ENCODE measurements at places on chromosomes 5 and 9.

- no peak for DNase-seq
Measured at GRCh38 chr5:58275516-58275915, 184.4 kb downstream of the PLK2 start.

DNA sequence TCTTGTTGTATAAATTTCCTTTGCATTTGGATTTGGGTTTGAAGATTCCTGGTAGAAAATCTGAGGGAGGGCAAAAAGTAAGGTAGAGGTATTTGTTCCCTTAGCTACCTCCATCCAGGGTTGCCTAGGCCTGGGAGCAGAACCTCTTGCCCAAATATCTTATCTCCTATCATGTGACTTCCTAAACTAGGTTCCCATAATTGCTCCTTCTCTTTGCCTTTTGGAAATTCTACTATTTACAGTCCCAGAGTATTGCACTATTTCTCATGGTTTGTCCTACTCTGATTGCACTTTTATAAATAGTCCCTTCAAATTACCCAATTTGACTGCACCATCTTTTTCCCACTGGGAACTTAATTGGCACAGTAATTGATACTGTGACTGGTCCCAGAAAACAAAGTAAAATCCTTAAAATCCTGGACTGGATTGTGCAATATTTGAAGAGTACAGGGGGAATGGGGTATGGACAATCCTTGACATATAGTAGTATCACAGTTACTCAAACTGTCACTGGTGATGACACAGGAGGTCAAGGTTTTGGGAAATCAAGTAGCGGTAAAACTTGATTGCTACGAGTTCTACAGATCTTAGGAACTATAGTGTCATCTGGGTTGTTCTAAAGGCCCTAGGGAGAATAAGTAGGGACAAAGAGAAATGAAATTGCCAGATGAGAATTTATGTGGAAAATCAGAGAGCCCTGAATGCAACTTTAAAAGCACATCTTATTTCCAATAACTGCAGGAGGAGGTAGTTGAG is 31.5 kb upstream of the TMED7 start:
- DNase-seq: no peak

DNA sequence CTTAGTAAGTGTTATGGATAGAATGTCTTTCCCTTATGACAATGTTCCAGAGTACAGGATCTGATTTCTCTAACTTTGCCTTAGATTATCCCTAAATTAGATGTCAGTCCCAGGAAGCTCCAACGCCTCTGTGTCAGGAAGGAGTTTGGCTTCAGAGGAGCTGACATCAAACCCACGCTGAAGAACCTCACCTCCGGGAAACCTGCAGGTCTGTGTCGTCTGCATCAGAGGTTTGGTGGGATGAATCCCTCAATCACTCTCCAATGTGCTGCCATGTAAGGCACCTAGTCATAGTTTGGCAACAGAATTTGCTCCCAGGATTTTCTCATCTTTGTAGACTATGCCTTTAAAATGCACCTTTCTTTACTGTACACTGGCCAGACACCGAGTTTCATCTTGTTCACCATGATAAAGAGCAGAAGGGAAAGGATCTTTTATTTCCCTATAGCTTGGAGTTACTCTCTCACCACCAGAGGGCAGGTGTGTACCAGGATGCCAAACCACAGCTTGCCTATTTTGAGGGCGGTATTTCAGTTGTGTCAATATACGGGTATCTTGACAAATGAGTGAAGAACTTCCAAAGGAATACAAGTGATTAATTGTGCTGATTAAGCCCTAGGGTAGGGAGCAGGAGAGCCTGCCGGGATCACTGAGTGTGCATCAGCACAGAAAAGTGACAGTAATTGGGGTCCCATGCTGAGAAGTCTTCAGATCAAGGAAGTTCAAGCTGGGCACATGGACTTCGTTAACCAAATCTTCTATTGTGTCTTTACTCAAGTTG is 23.4 kb downstream of the MINAR2 start:
- peak; percentile 63 for DNase-seq

DNA sequence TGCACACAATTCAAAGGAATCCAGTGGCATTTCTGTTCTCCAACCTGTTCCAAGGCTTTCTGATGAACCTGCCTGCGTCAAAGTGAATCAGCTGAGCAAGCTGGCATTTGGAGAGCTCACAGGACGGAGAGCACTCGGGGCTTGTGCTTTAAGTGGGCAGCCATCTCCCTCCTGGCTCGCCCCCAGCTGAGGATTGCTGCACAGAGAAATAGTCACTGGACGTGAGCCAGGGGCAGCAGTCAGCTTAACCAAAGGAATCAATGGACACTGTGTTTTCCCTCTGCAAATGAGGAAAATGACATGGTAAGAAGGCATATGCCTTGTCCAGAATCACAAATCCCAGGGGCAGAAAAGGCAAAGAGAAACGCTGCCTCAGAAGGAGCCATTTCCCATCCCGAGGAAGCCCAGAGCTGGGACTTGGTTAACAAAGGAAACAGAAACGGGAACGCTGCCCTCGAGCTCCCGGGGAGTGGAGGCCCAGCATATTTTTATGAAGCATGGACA is 299.4 kb downstream of the ZSWIM6 start:
- DNase-seq: peak; percentile 31

- no peak for DNase-seq
Measured at GRCh38 chr5:143031781-143032580, 261.8 kb downstream of the ARHGAP26 start.

GRCh38 chr9:134214766-134215419 is 50.5 kb upstream of the RNU6ATAC start:
- no peak for DNase-seq

DNA sequence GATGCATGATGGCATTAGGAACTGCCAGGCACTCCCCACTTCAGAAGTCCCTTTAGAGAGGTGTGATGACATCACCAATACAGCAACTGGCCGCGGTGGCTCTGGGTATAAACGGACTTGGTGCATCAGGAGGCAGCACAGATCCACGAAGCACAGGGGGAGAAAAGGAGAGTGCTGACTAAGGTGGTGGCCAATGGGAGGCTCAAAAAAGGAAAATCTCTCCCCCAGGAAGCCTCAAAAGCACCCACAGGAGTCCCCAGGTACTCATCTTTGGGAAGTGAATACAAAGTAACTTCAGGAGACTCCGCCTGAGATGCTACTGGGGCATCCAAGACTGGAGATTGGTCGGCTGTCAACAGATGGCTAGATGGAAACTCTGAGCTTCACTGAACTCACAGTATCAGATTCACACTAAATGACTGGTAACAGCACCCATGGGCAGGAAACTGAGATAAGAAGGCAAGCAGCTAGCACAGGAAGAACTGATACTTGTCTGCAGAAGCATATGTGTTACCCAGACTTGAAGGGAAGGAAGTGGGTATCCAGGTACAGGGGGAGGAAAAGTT is 7.6 kb downstream of the TTC39B start:
- no peak for DNase-seq

GRCh38 chr9:133106511-133107244 is 14.4 kb downstream of the RALGDS start:
- no peak for DNase-seq

- DNase-seq: no peak
Measured at GRCh38 chr9:71518045-71518827, 250.1 kb downstream of the CEMIP2 start.

- peak; percentile 41 for DNase-seq
Measured at GRCh38 chr5:150224483-150225027, 34.7 kb downstream of the SLC6A7 start.

DNA sequence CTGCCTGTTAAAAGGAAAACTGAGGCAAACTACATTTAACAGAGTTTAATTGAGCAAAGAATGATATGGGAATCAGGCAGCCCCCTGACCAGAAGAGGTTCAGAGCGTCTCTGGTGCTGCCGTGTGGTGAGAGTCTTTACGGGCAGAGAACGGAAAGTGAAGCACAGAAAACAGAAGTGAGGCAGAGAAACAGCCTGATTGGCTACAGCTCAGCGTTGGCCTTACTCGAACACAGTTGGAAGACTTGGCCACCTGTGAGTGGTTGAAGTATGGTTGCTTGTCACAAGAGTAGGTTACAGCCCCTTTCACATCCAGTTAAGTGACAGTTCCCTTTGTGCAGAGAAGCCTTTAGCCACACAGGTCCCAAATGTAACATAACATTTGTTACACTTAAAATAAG is 16.9 kb upstream of the FBP1 start:
- DNase-seq: no peak

DNA sequence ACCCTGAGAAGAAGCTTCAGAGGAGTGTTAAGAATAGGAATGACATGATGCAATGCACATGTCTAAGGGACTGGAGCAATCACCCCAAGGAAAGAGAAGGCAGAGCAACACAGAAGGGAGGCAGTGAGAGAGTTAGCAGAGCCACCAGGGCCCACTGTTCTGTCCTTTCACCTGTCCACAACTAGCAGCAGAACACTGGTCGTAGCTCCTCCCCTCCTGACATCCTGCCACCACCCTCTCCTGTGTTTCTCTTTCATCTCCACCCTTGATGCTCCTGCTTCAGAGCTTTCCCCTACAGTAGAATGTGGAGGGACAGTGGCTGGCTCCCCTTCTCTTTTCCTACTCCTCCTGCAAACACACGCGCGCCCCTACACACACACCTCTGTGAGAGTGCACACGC is 483.4 kb upstream of the KIF2A start:
- DNase-seq: no peak

DNA sequence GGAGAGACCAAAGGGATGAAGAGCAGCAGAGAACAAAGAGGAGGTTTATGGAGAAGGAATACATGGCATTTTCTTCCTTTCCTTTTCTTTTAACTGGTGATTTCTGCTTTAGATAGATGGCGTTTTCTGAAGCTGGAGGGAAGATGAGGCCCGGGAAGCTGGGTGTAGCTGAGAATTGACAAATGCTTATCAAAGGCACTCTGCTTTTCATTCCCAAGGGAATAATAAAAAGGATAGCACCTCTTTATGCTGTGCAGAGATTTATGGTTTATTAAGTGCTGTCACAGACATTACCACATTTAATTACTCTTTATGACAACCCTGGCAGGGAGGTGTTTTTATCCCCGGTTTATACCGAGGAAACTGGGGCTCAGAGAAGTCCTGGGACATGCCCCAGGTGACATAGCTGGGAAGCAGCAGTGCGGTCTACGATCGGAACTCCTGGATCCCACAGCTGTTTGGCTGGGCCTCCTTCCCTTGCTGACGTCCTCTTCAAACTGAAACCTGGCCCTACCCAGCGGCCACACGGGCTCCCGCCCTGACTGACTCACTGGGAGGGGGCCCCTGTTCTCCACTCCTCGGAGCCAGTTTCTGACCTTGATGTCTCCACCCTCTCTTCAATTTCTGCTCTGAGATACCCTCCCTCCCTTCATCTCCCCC is 8.2 kb upstream of the EPB41L4B start:
- DNase-seq: peak; percentile 91

DNA sequence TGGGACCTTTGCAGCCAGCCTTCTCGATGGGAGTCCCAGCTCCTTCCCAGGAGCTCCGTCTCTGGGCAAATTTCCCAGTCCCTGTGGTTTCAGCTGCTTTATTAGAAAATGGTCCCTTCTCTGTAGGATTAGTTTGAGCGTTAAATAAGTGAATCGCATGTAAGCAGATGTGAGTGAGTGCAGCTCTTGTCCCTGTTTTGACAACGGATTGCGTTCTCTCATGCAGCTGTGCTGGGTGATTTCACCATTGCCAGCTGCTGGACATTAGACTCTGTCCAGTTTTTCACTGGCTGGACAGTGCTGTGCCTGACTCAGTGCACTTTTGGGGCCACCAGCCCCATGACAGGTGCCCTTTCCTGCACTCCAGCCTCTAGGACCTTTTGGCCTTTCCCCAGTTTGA is 11.6 kb upstream of the CEL start:
- no peak for DNase-seq

GRCh38 chr5:62001640-62002039 is 304.4 kb upstream of the KIF2A start:
- DNase-seq: no peak

- DNase-seq: no peak
Measured at GRCh38 chr9:110999379-110999778, 38.9 kb downstream of the LPAR1 start.

GRCh38 chr5:38451074-38451725 is 105.2 kb downstream of the LIFR start:
- peak; percentile 49 for DNase-seq

DNA sequence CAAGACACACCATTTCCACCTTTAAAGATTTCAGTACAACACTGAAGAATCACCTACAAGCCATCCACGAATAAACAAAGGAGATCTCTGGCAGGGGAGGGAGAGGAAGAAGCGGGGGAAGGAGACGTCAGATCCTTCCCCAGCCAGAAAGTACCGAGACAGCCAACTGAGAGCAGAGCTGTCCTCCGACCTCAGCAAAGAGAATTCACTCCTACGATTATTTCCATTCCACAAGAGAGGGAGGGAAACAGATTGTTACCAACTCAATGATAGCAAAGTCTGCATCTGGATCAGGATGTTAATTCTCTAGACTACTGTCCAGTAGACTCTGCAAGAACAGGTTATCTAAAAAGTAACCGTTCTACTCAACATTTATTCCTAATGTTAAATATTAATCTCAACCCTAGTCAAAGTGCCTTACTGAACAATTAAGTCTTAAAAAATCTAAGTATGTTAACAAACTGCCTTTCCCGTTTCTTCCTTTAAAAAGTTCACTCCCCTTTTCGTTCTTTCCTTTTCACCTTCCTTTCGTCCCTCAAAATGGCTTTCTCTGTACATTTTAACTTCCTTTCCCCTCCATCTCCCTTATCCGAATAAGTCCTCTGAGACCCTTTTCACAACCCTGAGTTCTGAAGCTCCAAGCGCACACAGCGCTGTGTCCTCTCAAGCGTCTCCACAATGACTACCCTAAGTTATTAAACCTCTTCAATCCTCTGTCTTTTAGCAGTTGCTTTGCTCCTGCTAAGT is 1.4 kb downstream of the CHD1 start:
- peak; percentile 65 for DNase-seq

- peak; percentile 42 for DNase-seq
Measured at GRCh38 chr5:95620870-95621838, 1.3 kb downstream of the GPR150 start.

DNA sequence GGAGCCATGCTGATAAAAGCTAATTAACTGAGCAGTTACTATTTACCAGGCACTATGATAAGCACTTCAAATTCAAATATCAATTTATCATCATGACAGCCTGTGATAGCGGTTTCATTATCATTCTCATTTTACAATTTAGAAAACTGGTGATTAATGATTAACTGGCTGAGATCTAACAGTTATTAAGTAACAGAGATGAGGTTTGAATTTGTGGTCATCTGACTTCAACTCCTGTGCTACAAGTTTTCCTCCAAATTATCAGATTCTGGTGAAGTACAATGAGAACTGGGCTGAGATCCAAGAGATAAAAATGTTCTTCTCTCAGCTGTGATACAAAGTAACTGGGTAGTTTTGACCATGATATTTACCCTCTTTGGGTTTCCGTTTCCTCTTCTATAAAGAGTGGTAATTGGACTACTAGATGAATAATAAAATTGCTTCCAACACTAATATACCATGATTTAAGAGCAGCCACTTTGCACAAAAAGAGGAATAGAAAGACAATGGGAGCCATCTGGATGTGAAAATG is 74.5 kb upstream of the CCNG1 start:
- DNase-seq: no peak

DNA sequence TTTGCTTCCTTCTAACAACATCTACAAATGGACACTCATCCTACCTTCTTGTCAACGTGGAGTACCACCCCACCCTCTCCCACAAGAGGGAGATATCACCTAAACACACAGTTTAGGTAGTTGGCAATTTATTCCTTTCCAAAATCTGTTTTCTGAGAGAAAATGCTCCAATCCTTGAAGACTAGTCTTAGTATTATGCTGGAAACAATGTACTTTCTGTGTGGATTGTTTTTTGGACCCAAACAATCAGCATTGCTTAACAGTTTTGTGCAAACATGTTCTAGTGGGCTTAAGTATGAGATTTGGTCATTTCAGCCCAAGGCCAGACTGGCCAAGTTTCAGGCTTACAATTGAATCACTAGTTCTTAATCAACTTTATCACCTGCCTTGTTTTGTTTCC is 359.1 kb downstream of the ARHGEF28 start:
- DNase-seq: no peak

- DNase-seq: peak; percentile 91
Measured at GRCh38 chr9:100426530-100427365, at the start of gene MSANTD3. MSANTD3 (plus strand) TSS chr9:100427143; CDS start chr9:100441939, 14,796 bp downstream.

Measured in AG20443 (cell line).